Right cardiac atrium (tissue), 5 donors: ENCODE measurements at places on chromosomes 13 and 19.

DNA sequence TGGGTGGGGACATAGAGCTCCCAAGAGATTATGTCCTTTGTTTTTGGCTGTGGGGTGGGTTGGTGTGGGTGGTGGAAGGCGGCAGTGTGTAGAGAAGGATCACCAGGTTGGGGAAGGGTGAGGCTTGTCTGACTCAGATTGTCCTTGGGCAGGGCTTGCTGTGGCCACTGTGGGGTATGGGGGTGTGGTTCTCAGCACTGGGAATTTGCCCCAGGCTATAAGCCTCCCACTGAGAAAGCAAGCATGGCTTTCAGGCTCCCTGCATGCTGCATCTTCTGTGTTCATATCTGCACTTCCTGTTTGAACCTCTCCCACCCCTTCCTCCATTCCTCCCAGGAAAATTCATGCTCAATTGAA lies 34.9 kb downstream of the DNAJC15 start:
- DNase-seq: no peak

- DNase-seq: no peak
Measured at GRCh38 chr13:111399776-111400538, 79.5 kb downstream of the TEX29 start.

DNA sequence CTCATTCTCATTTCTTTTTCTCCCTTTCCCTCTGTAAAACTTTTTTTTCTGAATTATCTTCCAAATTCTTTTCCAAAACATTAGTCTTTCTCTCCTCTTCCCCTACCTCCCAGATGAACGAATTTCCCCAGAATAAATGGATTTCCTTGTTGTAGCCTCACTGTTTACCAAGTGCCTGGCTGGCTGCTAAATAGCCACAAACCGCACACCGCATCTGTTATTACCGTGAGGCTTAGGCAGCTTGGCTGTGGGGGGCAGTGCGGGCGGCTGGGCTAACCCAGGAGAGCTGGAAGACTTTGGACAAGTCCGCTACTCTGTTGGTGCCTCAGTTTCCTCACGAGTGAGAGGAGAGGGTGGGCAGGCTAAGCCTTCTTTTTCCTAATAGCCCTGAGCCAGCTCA lies 10.7 kb downstream of the IL17D start:
- DNase-seq: no peak

- DNase-seq: no peak
Measured at GRCh38 chr13:40211586-40211968, 454.9 kb downstream of the FOXO1 start.

GRCh38 chr13:23985839-23986238 lies 88.5 kb upstream of the C1QTNF9B start:
- peak; percentile 28 for DNase-seq

GRCh38 chr19:4327252-4327876 lies 11.3 kb downstream of the STAP2 start:
- peak; percentile 94 for DNase-seq
